ENCODE measurements at places on chromosomes 12 and 14. TPM values are rescaled to one million over a fixed set of nuclear protein-coding genes. Genes with fewer than 3 reads are reported as not detected.

Gene TAS2R46
- 1.7 TPM for total RNA-seq

Gene LRTM2
- not detected for total RNA-seq

Gene SENP1
- 19.1 TPM for total RNA-seq

Gene CREBL2
- total RNA-seq: 30.7 TPM

Gene DGLUCY
- total RNA-seq: 32.6 TPM

Gene DDN
- 0.26 TPM for total RNA-seq

Gene GPRC5D
- 0.95 TPM for total RNA-seq

Gene TAS2R10
- total RNA-seq: not detected

Gene TMEM253
- total RNA-seq: 0.95 TPM

Gene HOXC9
- total RNA-seq: not detected

Gene KRT73
- 0.15 TPM for total RNA-seq

Gene CPSF6
- 34.3 TPM for total RNA-seq

DNA sequence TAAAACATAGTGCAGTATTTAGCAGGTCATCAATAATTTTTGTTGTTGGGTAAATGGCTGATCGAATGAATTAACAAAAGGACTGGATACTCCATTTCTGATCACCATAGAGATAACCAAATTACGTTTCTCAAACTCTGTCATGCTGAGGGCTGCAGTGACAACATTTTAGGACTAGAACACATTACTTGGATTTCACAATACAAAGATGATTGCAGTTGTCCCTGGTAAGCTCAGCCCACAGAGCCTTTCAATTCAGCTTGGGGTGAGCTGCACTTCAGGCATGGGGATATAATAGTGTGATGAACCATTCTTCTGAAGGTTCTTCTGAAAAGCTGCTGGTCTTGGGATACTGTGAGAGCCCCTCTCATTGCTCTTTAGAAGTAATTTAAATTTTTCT, 74.3 kb downstream of the FAR2 start:
- no peak for DNase-seq

GRCh38 chr14:33184587-33184986, 245.9 kb downstream of the NPAS3 start:
- DNase-seq: no peak

- no peak for DNase-seq
These were observed 24.2 kb upstream of the NT5DC3 start for GRCh38 chr12:103865151-103865730.

DNA sequence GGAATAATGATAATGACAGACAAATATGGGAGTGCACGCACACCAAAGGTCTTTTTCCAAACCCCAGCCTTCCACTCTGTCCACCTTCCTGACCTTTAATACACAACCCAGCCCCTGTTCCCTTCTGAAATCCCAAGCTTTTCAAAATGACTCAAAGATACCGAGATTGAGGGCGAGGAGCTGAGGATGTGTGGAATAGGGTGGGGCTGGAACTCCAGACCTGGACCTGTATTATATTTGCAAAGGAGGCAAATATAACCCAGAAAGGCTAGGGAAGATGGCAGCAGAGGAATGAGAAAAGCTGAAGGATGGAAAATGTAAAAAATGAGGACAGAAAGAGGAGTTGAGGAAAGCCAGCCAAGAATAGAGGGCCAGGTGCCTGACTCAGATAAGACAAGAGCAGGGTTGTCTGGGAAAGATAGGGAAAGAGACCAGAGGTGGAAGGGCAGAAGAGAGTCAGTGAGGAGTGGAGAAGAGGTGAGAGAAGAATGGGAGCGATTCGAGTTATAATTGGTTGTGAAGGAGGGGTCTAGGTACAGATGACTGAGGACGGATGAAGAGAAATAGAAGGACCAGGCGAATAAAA, 1.0 kb upstream of the PTMS start:
- no peak for DNase-seq

GRCh38 chr12:3977621-3978020, 104.4 kb upstream of the PARP11 start:
- DNase-seq: no peak

GRCh38 chr14:77086951-77087350, 11.1 kb upstream of the CIPC start:
- DNase-seq: no peak

GRCh38 chr14:67516676-67517075, 16.4 kb upstream of the PLEKHH1 start:
- no peak for DNase-seq

- no peak for DNase-seq
These were observed 46.6 kb downstream of the SUSD6 start for GRCh38 chr14:69657950-69658355.

GRCh38 chr12:108033090-108033489, 96.0 kb upstream of the WSCD2 start:
- no peak for DNase-seq

DNA sequence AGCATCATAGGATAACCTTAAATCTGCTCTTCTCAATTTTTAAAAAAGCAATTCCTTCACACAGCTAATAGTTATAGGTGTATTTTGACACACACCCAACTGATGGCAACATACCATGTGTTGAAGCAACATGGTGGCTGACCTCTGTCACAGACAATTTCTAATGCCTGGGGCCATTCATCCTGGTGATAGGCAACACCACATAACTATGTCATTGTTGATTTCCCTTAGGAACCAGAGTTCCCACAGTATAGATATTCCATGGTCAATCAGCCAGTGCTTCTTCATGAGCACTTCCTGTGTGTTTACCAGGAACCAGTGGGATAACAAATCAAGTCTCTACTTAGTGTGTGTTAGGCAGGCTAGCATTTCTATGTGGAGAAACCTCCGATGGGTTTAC, 88.3 kb downstream of the FIGNL2 start:
- DNase-seq: no peak

GRCh38 chr12:124532331-124532750, 35.1 kb downstream of the NCOR2 start:
- no peak for DNase-seq

DNA sequence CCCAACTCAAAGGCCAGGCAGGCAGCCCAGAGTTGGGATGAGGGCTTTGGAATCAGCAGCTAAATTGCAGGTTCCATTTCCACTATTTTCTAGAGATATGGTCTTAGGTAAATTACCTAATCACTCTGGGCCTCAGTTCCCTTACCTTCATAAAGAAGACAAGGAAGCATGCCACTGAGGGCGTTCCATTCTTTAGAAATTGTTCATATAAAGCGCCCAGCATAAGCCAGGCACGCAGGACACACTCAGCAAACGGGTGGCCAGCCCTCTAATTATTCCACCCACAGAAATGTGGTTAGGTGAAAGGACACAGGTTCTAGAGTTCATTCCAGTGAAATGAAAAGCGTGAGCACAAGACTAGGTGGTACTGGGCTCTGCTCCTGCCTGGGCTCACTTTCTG, 87.9 kb upstream of the BCL11B start:
- no peak for DNase-seq

- no peak for DNase-seq
These were observed 1.2 kb downstream of the ACOT6 start for GRCh38 chr14:73613419-73613963.

DNA sequence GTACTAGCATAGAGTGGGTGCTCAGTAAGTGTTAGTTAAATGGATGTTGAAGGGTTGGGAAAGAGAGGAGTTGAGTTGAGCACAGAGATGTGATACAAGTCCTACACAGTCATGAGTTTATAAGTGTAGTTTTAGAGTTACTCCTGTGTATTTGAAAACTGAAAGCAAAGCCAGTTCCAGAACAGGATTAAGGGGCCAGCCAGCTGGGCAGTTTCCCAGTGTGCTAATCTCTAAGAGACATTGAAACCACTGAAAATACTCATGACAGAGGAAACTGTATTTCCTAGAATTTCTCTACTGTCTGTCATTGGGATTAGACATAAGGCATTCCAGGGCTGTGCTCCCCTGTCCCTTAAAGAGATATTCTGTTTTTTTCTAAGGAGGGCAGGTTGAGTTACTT, 101.0 kb downstream of the DERA start:
- DNase-seq: no peak

- no peak for DNase-seq
These were observed at the start of gene CLIP1 for GRCh38 chr12:122421821-122422729. CLIP1 (minus strand) TSS chr12:122422669; CDS start chr12:122380452, 42,217 bp downstream.

- DNase-seq: no peak
These were observed 2.5 kb downstream of the RIMBP2 start for GRCh38 chr12:130713581-130713991.

- DNase-seq: peak; percentile 85
These were observed 624 bp upstream of the SBNO1 start for GRCh38 chr12:123365025-123365917.

DNA sequence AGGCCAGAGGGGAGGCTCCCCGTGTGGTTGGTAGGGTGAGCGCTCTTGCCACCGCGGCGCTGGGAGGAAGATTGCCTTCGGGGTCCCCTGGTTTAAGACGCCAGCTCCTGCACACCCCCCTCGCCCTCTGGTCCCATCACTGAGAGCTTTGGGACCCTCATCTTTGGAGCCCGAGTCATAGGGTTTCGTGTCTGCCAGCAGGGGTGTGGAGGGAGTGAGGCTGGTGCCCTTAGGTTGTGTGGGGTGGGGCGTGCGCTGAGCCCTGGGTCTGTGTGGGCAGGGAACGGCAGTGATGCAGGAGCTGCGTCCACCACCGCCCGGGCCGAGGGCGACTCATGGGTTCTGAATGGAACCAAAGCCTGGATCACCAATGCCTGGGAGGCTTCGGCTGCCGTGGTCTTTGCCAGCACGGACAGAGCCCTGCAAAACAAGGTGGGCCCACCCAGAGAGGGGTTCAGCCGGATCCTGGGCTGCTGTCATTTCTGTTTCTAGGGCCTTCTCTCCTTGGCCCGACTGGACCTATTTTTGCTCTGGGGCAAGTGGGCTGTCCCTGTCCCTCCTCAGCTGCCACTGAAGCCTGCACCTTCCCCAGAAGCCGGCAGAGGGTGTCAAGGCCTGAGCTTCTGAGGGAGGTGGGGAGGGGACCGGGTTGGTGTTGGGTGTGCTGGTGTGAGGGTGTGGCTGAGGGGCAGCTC, 12.1 kb downstream of the ACADS start:
- no peak for DNase-seq

DNA sequence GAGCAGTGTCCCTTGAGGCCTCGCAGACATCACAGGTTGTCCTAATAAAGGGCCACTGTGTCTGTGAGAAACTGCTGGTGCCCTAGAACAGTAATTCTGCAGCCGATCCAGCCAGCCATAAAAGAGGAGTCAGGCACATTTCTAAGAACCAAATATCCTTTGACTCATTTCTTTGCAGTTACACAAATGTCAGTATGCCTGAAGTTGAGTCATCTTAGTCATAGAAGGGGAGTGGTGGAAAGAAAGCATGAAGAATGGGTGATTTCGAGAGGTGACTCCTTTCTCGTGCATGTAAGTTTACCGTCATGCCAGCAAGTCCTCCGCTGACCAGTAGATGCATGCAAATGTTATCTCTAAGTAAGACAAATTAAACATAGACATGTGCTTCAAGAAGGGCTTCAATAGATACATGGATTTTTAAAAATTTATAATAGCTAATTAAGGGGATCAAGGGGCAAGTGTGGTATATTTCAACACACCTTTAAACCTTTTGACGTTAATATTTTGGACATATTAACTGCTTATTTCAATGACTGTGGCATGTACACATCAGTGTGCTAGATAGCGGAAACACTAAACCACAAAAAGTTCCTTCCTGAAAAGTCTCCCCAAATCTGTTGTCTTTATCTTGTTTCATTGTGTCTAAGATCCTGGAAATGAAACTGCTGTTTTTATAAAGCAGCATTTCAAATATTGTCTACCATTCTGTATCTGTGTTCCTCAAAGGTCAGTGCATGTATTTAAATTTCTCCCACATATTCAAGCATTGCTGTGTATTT, 497.4 kb downstream of the NPAS3 start:
- no peak for DNase-seq

- DNase-seq: no peak
These were observed 182.4 kb upstream of the TBX3 start for GRCh38 chr12:114866331-114866730.

DNA sequence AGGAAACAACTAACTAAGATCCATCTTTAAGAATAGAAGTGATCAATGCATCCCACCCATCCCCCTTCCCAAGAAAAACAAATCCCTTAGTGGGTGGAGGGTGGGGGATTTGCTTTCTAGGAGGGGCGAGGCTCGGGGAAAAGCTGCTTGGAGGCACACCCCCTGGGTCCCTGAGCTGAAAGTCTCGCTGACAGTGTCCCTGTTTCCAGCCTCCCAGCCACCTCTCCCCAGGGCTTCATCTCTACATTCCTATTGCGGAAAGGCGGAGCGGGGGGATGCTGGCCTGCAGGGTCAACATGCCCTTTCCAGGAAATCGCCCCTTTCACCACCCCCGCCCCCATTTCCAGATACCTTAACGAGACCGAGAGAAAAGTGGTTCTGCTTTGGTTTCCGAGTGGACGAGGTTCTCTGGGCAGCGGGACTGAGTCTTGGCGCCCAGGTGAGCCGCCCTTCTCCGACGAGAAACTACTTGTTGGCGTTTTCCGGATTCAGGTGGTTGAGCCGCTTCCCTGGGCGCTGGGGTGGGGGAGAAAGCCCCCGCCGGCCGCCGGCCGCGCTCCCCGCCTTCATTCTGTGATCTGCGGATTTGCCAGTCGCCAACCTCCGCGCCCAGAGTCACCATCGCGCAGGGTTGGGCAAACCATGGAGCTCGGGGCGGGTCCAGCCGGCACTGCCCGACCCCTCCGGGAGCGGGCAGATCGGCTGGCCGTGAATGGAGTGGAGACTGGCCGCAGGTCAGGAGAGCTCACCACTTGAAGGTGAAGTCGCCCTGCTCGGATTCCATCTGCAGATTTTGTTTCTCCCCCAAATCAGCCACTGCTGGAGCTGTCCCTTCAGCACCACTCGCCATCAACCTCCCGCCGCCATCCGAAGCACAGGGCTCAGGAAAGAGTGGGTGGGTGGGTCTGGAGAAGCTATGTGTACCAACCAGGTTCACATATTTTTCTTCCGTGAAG, 505 bp downstream of the KCNC2 start:
- no peak for DNase-seq

DNA sequence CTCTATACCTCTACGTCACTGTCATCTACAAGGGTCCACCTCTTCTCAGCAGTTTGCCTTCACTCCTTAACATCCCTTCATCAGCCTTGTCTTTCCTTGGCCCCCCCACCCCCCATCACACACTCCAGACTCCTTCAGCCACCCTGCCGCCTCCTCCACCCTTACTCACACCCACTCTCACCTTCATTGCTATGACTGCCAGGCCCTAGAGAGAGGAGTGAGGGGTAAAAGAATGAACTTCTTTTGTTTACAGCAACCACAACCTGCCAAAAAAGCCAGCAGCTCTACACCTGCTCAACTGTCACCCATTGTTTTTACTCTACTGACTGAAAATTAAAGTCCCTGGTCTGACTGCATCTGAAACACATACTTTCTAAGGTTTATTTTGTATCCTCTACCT, 112.8 kb downstream of the DUSP6 start:
- no peak for DNase-seq

DNA sequence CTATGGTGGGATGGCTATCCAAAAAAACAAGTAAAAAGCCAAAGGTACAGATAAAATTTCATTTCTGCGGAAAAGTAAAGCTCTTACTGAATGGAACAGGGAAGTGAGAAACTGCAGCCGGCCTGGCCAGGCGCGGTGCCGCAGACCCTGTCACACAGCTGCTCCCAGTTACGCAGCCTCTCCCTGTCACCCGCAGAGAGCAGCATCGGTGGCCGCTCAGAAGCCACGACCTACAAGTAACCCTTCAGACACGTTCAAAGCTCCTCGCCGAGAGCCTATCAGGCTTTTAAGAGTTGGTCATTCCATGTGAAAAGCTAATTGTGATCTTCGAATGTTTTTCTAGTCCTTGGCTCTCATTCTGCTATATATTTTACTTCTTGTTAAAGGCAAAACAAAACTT, 11.0 kb upstream of the ANKLE2 start:
- DNase-seq: no peak
